ENCODE measurements at places on chromosomes 3 and 15. TPM values are rescaled to one million over a fixed set of nuclear protein-coding genes. Genes with fewer than 3 reads are reported as not detected.

CHRFAM7A gene
- not detected for total RNA-seq

FGF7 gene
- total RNA-seq = not detected

DNA sequence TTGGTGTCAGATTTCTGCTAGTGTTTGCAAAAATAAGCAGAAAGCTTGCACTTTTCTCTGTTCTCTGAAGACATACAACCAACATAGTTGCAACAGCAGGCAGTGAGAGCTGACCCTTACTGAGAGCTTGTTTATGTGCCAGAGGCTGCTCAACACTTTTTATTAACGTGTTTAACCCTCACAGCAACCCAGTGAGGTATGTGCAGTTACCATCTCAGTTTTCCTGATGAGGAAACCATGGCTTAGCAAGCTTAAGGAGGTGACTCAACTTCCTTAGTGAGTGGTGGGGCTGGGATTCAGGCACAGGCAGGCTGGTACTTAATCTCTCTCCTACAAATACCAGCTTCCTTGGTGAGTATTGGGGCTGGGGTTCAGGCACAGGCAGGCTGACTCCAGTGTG, 158.1 kb upstream of the CTDSPL start:
- no peaks in the 10 kb centered on the region for H3K36me3 ChIP-seq
- H3K4me1 ChIP-seq = no peaks in the 10 kb centered on the region
- H3K4me3 ChIP-seq = no peak overlapping the region
- no peak overlapping the region for H3K27ac ChIP-seq
- no peak for DNase-seq
- H3K27me3 ChIP-seq = no peaks in the 10 kb centered on the region

GRCh38 chr3:181771120-181771519, 59.4 kb downstream of the SOX2 start:
- no peak overlapping the region for H3K4me3 ChIP-seq
- no peak for DNase-seq
- no peaks in the 10 kb centered on the region for H3K27me3 ChIP-seq
- H3K4me1 ChIP-seq = no peaks in the 10 kb centered on the region
- H3K36me3 ChIP-seq = no peaks in the 10 kb centered on the region
- H3K27ac ChIP-seq = no peak overlapping the region

DNA sequence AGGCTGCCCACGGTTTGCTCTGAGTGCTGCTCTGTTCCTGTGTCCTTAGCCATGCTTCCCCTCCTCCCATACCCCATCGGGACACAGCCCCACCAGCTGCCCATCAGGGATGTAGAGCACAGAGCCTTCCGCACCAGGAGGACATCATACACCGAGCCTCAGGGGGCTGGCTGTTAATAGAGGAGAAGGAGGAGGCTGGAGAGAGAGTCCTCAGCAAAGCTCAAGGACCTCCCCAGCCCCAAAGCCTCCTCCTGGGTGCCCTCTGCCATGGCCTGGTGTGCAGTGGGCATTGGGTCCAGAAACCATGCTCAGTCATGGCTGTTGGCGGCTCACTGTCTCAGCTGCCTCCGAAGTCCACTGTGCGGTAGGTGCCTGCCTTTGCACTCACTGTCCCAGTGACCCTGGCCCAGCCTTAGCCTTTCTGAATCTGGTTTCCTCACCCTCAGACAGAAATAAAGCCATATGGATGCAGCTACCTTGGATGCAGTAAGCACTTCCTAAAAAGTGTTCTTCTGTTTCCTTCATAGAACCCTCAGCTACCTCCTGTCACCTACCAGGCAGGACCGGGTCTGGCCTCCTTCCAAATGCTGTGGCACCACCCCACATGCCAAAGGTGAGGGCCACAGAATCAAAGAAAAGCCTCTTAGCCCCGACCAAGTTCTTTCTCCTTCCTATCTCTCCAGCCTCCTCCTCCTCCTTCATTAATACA, 53.9 kb downstream of the ACAD9 start:
- no peak overlapping the region for H3K27ac ChIP-seq
- no peaks in the 10 kb centered on the region for H3K36me3 ChIP-seq
- no peak for DNase-seq

DNA sequence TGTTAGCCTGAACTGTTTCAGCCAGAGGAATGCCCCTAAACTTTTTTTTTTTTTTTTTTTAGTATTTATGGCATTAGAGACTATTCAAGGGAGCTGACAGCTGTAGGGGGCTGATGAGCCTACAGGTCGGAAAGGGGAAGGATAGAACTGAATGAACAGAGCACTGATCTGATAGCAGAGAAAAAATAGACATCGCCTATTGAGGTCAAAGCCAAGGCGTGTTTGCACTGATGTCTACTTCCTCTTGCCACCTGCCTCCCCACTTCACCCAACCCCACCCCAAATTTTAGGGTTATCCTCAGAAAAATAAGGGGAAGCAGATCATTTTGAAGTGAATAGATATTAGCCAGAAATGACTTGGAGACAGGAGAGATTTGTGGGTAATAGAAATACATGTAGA, 3.0 kb upstream of the ZMAT3 start:
- H3K4me3 ChIP-seq = no peak overlapping the region
- no peak overlapping the region for H3K27ac ChIP-seq
- no peaks in the 10 kb centered on the region for H3K27me3 ChIP-seq
- no peaks in the 10 kb centered on the region for H3K36me3 ChIP-seq
- DNase-seq = no peak
- H3K4me1 ChIP-seq = 0 out of 2 replicates have a peak, but pooled peaks cover 3% of the 10 kb centered on the region

CPLX3 gene
- not detected for total RNA-seq
